Stimulated activated CD8-positive, alpha-beta memory T cell treated with anti-CD3 and anti-CD28 coated beads, Interleukin-4, amount 100 ng/mL, for 4 hours (primary cell): ENCODE measurements at places on chromosomes 12 and 14.

DNA sequence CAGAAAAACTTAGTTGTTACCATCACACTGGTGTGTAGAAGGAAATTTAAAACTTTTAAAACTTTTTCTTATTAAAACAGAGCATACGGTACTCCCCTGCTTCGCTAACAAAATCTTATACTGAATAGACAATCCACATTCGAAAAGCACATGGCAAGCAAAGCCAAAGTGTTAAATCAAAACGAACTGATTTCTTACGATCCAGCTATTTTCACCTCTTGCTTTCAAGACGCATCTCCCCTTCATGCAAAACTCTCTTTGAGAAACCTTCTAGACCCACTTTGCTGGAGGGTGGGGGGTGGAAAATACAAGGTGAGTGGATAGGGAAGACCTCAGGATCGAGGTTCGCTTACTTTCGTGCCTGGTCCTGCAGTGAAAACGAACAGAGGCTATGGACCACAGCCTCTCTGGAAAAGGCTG lies 328 bp downstream of the INTS13 start:
- no peak for DNase-seq

DNA sequence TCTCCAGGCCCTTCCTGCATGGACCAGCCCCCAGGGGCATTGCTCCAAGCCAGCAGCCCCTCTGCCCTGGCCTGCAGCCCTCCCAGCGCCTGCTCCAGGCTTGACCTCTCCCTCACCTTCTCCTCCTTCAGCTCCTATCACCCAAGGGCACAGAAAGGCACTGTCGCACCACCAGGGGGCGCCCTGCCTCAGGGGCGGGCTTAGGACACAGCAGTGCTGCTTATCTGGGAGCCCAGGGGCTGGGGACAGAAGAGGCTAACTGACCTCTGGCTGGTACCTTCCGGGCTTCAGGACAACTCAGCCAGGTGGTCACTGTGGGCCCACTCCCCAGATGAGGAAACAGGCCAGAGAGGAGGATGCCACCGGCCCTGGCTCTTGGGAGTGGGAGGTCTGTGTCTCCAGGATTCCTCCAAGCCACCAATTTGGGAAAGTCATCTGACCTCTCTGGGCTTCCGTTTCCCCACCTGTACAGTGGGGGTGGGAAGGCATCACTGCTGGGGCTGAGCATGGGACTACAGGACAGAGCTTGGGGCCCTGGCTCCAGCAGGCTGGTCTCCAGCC lies 25.3 kb upstream of the GPR132 start:
- peak; percentile 65 for DNase-seq

DNA sequence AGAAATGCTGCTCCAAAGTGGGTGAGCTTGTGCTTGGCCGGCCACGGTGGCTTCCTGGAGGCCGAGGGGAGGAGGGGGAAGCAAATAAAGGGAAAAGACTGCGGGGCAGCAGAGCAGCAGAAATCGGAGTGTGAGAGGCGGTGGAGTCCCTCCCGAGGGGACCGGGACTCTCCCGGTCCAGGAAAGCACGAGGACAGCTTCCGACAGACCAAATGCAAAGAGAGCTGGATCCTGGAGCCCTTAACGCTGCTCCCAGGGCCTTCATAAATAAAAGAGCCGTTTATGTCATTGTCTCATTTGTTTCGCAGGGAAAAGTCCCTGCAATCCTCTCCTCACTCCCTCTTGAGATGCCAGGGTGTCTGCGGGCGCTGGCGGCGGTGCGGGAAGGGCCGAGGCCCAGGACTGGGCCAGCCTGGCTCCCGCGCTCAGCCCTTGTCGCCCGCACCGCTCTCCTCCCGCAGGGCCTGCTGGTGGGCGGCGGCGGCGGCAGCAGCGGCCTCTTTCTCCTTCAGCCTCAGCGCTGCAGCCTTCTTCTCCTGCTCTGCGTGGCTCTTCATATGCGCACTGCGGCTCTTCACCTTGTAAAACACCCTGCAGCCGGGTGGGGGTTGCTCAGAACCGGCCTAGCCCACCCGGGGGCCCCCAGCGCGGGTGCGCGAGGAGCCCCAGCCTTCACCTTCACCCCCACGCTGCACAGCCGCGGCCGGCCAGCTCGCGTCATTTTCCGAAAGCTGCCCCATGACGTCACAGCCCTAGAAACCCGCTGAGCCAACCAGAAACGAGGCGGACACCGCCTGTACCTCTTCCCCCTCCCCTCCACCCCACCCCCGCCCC lies 4.5 kb upstream of the PNMA1 start:
- DNase-seq: no peak

GRCh38 chr14:75525969-75526368 lies 3.7 kb downstream of the BATF start:
- no peak for DNase-seq

DNA sequence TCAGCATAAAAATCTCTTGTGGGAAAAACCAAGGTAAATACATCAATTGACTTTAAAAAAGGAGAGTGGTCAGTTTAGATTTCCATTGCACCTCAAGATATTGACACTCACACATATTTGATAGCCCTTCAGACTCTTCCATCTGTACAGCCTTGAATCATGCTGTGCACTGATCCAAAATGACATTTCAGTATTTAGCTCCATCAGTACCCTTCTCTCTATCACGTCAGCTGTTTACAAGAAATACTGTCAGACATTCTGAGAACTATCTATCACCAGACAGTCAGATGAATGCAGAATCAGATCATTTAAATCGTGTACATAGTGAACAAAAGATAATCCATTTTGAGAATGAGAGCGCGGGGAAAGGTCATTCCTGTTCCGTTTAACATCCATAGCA lies 511.9 kb downstream of the RPL10L start:
- no peak for DNase-seq

- DNase-seq: no peak
Observed at GRCh38 chr14:65958664-65959562, 527.3 kb upstream of the CCDC196 start.

- DNase-seq: no peak
Observed at GRCh38 chr12:80513211-80513610, 69.2 kb downstream of the PTPRQ start.

DNA sequence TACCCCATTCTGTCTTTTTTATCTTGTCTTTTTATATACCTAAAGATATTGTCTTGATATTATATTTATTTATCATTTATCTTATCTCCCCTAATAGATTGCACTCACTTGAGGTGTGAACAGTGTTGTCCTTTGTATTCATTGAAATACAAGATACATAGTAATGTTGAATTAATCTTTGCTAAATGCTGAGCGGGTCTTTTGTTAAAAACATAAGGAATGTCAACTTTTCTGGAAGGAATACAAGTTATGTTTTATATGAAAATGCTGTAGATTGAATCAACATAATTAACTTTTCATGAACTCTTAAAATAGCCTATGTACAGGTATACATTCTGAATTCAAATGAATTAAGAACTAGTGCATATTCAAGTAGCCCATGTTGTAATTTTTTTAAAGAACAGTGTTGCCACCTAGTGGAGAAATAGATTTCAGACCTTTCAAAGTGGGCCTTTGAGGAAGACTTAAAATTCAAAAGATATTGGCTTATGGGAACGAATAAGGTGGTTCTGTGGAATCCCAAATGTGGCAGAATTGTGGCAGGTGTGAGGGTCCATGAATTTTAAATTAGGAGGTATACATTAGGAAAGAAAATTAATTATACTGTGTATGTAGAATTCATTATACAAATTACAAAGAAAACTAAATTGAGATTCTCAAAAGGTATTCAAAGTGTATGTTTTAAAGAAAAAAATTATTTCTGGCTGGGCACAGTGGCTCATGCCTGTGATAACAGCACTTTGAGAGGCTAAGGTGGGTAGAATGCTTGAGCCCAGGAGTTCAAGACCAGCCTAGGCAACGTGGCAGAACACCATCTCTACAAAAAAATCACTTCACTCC lies 19.1 kb downstream of the BBOF1 start:
- DNase-seq: no peak

- no peak for DNase-seq
Observed at GRCh38 chr14:67280506-67280905, 39.3 kb downstream of the PALS1 start.

GRCh38 chr14:59785629-59786028 lies 84.9 kb downstream of the RTN1 start:
- no peak for DNase-seq

DNA sequence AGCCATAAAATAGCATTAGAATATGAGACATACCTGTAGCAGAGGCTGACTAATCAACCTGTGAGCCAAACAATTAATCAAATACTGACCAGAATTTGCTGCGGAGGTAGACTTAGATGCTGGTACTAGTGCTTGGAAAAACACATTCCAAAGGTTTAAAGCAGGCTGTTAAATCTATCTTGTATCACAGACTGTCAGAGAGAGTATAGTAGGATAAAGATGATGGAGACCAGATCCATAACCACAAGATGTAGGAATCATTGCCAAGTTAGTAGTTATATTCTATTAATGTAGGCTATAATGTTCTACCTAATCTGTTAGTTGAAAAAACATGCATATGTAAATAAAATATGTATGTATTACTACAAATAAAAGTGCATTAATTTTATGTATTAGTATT lies 726.2 kb downstream of the SLC6A15 start:
- DNase-seq: no peak
